ENCODE measurements at places on chromosomes 7 and 10.

DNA sequence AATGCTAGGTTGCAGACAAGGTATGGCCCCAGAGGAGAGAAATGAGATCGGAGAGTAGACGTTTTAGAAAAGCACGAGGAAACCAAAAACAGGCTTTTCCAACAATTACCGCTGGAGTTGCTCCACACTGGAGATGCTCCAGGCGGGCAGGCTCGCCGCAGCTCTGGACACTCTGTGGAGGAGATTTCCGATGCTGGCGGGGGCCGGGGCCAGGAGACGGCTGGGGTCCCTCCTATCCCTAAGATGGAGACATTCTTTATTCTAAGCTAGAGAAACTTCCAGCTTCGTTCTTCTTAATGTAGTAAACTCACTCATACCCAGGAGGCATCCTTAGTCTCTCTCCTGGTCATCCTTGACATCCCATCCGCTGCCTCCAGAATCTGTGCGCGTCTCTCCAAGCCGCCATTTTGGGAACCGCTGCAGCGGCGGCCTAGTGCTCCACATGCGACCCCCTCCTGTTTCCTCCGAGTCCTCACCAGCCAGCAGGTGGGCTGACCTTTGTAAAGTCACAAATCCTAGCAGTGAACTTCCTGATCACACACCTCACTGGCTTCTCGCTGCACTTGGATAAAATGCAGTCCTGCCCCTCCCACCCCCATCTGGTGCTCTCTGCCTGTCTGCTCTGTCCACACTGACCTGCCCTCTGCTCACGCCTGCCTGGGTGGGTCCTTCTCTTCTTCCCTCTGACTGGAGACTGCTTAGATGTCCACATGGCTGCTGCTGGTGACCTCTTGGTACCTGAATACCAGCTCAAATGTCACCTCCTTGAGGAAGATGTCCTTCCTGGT is 11.9 kb downstream of the PYROXD2 start:
- DNase-seq, result no peak

- DNase-seq, result no peak
These were observed 136.3 kb upstream of the ANK3 start for GRCh38 chr10:60525716-60526585.

DNA sequence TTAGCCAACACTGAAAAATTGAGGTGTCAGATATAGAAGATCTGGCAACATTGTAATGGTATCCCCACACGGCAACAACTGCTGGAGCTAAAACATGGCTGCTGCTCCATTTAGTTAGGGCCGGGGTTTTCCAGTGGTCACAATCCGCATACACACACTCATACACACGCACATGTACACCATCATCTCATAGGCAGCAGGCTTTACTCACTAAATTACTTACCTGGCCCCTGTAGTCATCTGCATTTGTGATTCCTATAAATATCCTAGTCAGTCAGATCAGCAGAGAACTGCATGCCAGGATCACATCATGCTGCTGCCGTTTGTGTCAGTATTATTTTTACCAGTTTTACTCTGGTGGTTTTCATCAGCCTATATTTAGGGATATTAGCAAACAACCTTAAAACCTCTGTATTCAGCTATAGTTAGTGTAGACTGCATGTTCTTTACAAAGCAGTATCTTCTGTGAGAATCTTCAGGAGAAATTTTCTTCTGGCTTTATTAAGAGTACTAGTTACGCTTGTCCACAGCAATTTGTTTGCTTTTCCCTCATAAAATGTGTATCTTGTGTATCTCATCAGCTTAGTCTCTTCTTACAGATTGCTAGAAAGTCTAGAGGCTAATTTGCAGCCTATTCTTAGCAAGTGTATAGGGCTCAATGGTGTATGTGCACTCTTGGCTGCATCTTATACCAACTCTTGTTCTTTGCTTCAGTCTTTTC is 38.3 kb upstream of the PTPN12 start:
- DNase-seq, result no peak

- DNase-seq, result peak; percentile 68
These were observed 39.5 kb downstream of the RSU1 start for GRCh38 chr10:16777473-16778370.

- no peak for DNase-seq
These were observed 168.6 kb downstream of the LRMDA start for GRCh38 chr10:75599875-75600648.

GRCh38 chr7:157493776-157494175 is 157.0 kb downstream of the DNAJB6 start:
- DNase-seq, result no peak

DNA sequence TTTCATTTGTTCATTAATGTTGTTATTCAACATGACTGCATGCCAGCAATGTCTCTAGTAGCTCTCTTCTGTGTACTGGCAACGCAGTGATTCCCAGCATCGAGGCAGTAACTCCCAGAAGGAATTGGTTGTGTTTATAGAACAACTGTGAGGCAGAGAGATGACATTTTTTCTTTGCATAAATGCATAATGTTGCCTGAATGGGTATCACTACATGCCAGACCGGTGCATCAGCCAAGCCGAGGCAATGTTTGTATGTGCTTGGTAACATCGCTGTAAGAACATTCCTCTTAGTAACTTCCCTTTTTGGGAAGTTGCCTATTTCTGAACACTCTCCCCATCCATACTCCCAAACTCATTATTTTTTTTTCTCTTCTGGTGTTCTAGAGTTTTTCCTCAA is 182.9 kb downstream of the HTR7 start:
- no peak for DNase-seq

GRCh38 chr7:31828520-31828919 is 141.5 kb downstream of the PPP1R17 start:
- no peak for DNase-seq

DNA sequence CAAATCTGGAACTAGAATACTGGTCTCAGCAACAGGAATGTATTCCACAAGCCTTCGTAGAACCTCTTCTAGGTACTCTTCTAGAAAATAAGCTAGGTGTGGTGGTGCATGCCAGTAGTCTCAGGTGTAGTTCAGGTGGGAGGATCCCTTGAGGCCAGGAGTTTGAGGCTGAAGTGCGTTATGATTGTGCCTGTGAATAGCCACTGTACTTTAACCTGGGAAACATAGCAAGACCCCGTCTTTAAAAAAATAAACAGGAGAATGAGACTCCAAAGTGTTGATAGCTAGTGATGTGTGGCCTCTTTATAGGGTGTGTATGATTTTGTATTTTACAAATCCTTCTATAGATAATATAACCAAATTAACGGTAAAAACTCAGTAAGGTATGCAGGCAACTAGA is 1.5 kb upstream of the ZNF775 start:
- DNase-seq, result no peak

- DNase-seq, result no peak
These were observed 53.7 kb upstream of the MACC1 start for GRCh38 chr7:20270867-20271266.

DNA sequence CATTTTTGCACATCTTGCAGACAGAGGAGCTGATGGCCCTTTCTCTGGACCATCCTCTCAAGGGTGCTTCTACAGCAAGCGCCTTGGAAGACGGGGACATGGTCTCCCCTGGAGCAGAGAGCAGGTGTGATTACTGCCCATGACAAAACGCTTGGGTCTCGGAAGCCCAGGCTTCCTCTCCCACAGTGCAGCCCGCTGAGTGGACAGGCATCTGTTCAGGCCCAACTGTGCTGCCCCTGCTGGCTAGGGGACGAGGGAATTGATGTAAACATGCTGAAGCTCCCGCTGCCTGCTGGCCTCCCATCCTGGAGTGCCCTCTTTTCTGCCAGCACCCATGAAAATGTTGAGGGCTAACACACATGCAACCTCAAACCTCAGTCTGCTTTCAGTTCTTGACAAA is 14.3 kb downstream of the IL15RA start:
- DNase-seq, result no peak

Data from erythroblast (primary cell).